ENCODE measurements at places on chromosomes 6 and 20.

DNA sequence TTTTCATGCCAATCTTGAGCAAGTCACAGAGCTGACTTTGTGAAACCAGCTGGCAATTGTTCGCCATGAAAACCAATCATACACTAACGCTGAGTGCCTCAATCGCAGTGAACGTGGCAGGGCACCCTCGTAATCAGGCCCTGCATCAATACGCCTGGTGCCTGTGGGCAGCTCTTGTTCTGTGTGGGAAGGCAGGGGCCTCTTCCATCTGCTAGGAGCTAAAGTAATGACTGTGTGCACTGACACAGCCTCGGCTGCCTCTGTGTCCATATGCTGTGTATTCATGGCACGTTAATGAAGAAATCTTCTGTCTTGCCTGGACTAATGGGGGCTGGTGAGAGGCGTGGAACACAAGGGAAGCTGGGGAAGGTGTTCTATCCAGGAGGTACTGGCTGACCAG lies 27.8 kb upstream of the SYNDIG1 start:
- DNase-seq: no peak

DNA sequence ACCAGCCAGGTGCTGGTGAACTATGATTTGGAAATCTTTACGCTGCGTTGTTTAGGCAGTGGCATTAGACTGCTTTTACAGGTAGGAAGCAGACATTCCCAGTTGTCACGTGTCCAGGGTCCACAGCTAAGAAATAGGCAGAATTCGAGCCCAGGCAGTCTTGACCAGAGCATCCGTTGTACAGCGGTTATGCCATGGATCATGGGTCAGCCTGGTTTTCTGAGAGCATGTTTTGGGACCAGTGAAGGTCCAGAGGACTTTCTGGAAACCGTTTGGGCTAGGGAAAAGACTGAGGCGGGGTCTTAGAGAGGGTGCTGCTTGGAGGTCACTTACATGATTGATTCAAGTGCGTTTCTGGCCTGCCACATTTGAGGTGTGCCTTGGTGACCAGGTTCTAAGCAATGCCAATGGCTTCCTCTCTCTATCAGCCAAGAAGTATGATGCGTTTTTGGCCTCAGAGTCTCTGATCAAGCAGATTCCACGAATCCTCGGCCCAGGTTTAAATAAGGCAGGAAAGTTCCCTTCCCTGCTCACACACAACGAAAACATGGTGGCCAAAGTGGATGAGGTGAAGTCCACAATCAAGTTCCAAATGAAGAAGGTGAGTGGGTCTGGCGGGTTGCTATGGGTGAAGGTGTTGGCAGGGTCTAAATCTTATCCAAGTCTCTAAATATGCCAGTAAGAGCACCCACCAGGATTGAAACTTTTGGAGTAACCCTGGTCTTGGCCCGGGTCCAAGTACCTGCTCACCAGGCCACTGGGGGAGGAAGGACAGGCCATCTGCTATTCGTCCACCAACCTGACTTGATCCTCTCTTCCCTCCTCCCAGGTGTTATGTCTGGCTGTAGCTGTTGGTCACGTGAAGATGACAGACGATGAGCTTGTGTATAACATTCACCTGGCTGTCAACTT lies 1.8 kb downstream of the RPL10A start:
- DNase-seq: no peak

DNA sequence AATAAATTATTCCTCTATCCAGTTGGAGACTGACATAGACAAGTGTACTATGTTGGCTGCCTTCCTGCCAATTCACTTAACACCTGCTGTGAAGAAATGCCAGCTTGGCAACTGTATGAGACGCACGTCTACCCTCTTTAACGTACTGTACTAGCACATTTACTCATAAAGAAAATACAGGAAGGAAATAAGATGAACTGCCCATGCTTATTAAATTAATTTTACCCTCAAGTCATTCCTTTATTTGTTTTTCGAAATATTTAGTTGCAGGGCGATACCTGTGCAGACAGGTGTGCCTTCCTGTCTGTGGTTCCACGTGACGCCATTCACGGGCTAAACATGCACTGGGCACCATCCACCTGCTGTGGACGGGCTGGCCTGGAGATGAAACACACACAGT lies 52.0 kb downstream of the PSMG4 start:
- DNase-seq: peak; percentile 24

DNA sequence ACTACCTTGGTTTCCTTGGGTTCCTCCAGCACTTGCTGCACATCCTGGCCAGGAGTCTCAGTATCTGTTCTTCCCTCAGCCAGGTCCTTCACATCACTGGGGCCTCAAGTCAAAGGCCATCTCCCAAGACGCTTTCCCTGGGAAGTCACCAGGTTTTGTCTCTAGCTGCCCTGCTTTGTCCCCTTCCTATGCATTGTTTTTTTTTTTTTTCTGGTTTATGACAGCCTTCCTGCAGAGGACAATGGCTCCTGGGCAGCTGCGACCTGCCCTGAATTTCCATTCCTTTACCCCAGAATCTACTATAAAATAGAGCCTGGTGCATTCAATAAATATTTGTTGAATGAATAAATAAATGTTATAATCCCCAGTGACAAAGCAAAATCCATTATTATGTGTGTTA lies 687.3 kb downstream of the QKI start:
- DNase-seq: no peak

DNA sequence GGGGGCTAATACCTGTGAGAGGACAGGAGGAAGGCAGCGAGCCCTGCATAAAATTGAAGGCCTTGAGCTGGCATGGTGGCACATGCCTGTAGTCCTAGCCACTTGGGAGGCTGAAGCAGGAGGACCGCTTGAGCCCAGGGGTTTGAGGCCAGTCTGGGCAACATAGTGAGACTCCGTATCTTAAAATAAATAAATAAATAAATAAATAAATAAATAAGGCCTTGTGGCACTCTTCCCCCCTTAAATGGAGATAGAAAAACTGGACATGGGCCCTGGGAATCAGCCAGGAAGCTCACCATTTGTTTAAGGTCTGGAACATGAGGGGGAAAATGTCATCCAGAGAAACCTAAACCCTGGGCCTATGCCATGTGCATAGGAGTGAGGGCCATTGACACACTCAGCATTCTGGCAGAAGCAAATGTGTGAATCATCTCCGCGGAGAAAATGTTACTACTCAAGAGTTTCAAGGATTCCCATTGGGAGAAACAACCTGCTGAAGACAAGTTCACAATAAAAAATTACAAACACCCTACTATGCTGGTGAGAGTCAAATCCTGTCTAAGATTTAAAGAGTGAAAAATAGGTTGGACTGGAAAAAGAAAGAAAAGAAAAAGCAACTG lies 51.9 kb upstream of the UBR2 start:
- DNase-seq: no peak

GRCh38 chr6:93327857-93328256 lies 91.5 kb downstream of the EPHA7 start:
- DNase-seq: no peak

DNA sequence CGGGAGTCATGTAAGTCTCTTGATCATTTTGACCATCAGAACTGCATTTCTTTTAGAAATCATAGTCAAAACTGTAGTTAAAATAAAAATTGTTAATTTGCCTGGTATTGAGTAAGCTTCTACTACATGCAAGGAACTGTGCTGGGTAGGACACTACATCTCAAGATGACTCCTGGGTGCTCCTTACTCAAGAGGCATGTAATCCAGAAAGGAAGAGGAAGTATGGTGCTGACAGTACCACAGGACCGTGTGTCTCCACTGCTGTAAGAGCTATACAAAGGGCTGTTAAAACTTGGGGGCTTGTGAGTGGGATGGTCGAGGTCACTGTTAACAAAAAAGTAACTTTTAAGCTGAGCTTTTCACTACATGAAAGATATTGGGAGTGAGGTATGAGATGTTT lies 508.3 kb upstream of the SOX4 start:
- no peak for DNase-seq

- DNase-seq: no peak
Observed at GRCh38 chr6:170404036-170404435, 97.5 kb downstream of the FAM120B start.

- DNase-seq: no peak
Observed at GRCh38 chr6:125888989-125889656, 67.4 kb upstream of the HINT3 start.

DNA sequence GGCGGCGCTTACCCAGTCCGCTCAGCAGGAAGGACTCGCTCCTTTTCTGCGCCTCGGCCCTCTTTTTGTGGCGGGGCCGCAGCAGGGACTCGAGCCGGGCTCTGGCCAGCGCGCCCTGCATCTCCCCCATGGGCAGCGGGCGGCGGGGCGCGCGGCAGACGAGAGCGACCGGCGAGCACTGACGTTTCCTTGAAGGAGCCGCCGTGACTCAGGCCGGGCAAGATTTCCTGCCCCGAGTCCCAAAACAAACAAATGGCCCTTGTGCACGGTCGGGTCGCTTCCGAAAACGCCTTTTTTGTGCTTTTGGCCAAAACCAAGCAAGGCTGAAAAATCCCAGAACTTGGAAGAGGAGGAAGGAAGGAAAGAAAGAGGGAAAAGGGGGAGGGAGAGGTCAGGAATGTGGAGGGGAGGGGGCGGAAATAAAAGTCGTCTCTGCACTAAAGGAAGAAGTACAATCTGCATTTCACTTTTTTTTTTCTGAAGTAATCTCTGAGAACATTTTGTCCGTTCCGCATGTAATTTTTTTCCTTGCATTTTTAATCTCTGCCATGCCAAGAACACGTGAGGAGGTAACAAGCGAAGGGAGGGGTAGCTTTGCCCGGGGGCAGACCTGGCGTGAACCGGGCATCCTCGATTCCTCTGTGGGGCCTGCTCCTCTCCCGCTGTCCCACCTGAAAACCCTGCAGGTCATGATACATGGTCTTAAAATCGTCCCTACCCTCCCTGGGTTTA lies 123.3 kb upstream of the SLC2A12 start:
- DNase-seq: peak; percentile 79

GRCh38 chr6:10585209-10585845 lies 64.2 kb downstream of the GCNT2 start:
- DNase-seq: no peak

DNA sequence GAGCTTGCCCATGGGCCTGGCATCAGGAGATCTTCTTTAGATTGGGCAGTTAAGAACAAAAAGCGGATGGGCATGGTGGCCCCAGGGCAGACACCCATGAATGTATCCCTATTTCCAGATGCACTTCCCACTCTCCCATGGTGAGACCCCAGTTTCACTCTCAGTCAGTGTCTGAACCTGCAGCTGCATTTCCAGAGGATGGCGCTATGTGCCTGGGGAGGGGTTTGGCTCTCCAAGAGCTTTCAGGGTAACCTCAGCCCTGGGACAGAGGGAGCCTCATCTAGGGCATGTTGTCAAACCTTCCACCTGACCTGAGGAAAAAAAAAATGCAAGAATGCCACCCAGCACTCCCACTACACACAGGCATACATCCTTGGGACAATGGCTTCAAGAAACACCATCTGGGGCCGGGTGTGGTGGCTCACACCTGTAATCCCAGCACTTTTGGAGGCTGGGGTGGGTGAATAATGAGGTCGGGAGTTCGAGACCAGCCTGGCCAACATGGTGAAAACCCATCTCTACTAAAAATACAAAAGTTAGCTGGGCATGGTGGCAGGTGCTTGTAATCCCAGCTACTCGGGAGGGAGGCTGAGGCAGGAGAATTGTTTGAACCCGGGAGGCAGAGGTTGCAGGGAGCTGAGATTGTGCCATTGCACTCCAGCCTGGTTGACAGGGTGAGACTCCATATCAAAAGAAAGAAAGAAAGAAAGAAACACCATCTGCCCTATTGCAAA lies 1.9 kb downstream of the CST9L start:
- no peak for DNase-seq

- no peak for DNase-seq
Observed at GRCh38 chr6:12324099-12324498, 33.9 kb downstream of the EDN1 start.

DNA sequence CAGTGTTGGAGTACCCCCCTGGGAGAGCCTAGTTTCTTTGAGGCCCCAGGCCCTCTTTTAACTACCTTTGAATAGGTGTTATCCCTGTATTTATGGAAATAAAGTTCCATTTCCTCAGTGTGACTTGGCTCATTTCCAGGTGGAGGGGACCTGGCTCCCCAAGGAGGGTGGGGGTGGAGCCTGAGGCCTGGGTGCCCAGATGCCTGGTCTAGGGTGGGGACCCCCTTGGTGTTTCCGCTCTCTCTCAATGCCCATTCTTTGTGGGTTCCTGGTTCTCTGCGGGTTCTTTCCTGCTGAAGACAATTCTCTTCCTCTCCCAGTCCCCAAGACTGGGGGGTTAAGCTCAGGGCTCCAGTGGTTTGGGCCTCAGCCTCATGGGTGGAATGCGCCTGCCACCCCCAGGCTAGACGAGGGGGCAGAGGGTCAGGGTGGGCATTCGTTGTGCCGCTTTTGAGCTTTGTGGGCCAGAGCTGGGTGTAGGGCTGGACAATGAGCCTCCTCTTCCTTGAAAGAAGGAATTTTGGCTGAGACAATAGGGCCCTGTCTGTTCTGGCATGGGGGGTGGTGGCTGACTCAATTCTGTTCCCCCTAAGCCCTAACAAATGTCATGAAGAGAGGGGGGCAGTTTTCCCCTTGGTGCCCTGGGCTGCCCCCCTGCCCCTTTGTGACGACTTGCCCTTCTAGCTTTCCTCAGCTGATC lies 686 bp upstream of the EGFL8 start:
- DNase-seq: no peak
